ENCODE measurements at places on chromosomes 12 and 14. TPM values are rescaled to one million over a fixed set of nuclear protein-coding genes. Genes with fewer than 3 reads are reported as not detected.
A peak's percentile ranks its signal among the peaks of the same experiment; 100 is the strongest.

Gene NRXN3
- 0.51 TPM for polyA plus RNA-seq

Gene CCDC197
- not detected for polyA plus RNA-seq

- H3K27ac ChIP-seq, result no peak overlapping the region
- H3K4me3 ChIP-seq, result no peak overlapping the region
- no peak for DNase-seq
These were observed 71.3 kb downstream of the CLMN start for GRCh38 chr14:95248432-95248831.

DNA sequence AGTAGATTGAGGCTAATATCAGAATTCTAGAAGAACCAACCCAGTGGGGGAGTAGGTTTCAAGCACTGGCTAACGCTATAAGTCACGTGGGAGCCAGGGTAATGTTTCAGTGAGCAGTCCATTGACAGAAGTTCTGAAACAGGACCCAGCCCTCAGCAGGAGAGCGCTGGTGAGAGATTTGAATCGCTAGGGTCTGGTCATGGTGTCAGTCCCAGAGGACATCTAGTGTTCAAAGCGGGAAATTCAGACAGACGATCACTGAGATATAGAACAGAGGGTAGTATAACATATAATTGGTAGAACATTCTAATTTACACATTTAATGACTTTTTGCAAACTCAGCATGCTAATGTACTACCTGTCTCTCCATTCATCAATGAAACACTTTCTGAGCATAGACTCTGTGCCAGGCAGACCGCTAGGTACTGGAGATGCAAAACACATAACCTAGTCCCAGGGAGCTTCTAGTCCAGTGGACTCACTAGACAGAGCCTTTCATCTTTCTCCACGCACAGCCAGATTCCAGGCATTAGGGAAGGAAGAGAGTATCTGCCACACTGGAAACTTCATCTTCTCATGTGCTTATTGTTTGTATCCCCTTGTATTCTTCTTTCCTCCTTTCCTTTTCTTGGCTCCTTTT lies 35.4 kb upstream of the RNASE3 start:
- H3K36me3 ChIP-seq, result no peaks in the 10 kb centered on the region
- no peaks in the 10 kb centered on the region for H3K4me1 ChIP-seq
- no peak overlapping the region for H3K27ac ChIP-seq
- no peaks in the 10 kb centered on the region for H3K27me3 ChIP-seq
- peak; percentile 61 for DNase-seq

- peaks cover 3% of the 10 kb centered on the region for H3K4me1 ChIP-seq
- H3K27me3 ChIP-seq, result no peaks in the 10 kb centered on the region
- peak; percentile 36 for DNase-seq
- no peaks in the 10 kb centered on the region for H3K36me3 ChIP-seq
These were observed 459.6 kb downstream of the ZFP36L1 start for GRCh38 chr14:68333262-68333661.

DNA sequence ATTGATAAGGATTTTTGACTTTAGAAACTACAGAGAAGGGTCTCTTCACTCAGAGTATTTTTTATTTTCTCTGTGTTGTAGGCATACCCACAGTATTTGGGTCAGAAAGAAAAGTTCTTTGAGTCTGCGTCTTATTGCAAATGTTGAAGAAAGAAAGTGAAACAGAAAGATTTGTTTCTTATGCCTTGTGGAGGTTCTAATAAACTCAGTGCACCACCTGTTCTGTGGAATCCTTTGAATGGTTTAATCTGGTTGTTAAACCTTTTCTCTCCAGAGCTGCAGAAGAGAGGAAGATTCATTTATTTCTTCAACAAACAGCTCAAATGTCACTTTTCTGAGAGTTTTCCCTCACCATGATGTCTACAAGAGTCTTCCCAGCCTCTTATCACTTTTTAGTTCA lies 146.6 kb upstream of the PLEKHG7 start:
- no peaks in the 10 kb centered on the region for H3K27me3 ChIP-seq
- H3K36me3 ChIP-seq, result no peaks in the 10 kb centered on the region
- no peak overlapping the region for H3K4me3 ChIP-seq
- DNase-seq, result no peak
- peaks cover 9% of the 10 kb centered on the region for H3K4me1 ChIP-seq

GRCh38 chr14:49044981-49045380 lies 541.2 kb downstream of the RPS29 start:
- H3K4me3 ChIP-seq, result no peak overlapping the region
- no peaks in the 10 kb centered on the region for H3K36me3 ChIP-seq
- DNase-seq, result no peak
- no peaks in the 10 kb centered on the region for H3K4me1 ChIP-seq

GRCh38 chr12:47193066-47193465 lies 113.3 kb upstream of the AMIGO2 start:
- H3K4me3 ChIP-seq, result no peak overlapping the region
- H3K4me1 ChIP-seq, result no peaks in the 10 kb centered on the region
- DNase-seq, result no peak
- H3K27me3 ChIP-seq, result no peaks in the 10 kb centered on the region
- no peaks in the 10 kb centered on the region for H3K36me3 ChIP-seq
- H3K27ac ChIP-seq, result no peak overlapping the region

DNA sequence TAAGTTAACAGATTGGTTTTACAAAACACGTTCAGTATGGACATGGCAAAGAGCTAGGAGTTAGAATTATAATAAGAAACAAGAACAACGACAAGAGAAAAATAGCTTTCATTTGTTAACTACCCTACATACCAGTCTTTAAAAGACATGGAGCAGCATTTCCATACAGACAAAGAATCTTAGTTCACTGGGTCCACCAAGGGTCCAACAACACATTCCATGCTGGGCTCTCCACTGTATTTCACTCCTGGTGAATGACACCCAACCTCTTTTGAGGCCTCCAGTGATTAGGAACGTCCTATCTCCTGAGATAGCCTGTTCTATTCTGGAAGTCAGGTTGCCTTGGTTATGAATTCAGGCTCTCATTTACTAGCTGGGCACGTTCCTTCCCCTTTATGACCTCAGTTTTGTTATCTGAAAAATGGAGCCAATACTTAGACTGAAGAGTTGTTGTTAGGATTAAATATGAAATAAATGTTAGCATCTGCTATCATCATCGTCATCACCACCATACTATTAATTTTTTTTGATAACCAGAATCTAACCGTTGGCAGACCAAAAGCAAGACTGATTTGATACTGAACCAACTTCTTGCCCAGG lies 37.7 kb downstream of the C12orf75 start:
- no peaks in the 10 kb centered on the region for H3K4me1 ChIP-seq
- DNase-seq, result no peak
- H3K36me3 ChIP-seq, result no peaks in the 10 kb centered on the region
- H3K4me3 ChIP-seq, result no peak overlapping the region
- H3K27ac ChIP-seq, result no peak overlapping the region
- no peaks in the 10 kb centered on the region for H3K27me3 ChIP-seq

- no peaks in the 10 kb centered on the region for H3K36me3 ChIP-seq
- H3K27me3 ChIP-seq, result peaks cover 65% of the 10 kb centered on the region
- no peak overlapping the region for H3K4me3 ChIP-seq
- no peak for DNase-seq
These were observed 1.3 kb downstream of the PRPH start for GRCh38 chr12:49296034-49296835.
